ENCODE measurements at places on chromosomes 1 and 21. TPM values are rescaled to one million over a fixed set of nuclear protein-coding genes. Genes with fewer than 3 reads are reported as not detected.
A peak's percentile ranks its signal among the peaks of the same experiment; 100 is the strongest.

GRCh38 chr1:156525071-156525501, 24.5 kb upstream of the MEF2D start:
- H3K36me3 ChIP-seq, result no peaks in the 10 kb centered on the region
- H3K4me1 ChIP-seq, result peaks cover 1% of the 10 kb centered on the region
- no peaks in the 10 kb centered on the region for H3K27me3 ChIP-seq
- no peak overlapping the region for H3K4me3 ChIP-seq

DNA sequence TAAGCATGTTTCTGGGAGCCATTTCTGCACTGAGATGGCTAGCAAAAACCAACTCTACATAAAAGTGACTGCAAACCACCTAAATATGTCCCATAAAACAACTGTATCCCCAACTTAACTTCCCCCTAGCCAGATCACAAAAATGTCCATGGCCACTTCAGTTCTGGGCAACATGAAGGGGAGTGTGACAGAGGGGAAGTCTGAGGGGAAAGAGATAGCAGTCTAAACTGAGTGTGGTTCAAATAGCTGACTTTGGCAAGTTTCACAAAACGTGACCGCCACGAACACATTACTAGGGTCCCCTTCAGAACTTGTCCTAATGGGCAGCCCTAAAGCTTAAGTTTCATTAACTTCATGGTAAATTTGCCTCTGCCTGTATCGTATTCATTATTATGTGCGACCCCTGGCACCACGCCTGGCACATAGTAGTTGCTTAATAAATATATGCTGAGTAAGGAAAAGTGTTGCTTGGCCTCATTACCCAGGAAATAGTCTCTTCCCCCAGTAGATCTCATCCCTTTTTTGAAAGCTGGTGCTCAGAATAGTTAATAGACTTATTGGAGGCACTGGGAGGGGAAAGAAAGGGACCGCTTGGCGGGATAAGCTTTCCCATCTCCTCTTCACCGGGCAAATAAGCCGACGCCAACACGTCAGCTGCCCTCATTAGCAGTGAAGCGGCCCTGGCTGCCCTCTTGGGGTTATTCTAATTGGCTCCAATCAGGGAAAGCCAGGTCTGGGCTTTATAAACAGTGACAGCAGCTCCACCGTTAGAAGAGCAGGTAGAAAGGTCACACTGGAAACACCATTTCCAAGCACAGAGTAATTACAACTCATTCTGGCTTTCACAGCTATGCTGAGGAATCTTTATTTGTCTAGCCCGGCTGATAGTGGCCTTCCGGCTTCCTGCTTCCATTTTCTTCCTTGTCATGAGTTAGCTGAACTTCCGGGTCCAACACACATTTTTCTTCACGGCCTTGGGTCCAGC, 122.1 kb downstream of the LRIG2 start:
- H3K4me3 ChIP-seq, result no peak overlapping the region
- H3K36me3 ChIP-seq, result no peaks in the 10 kb centered on the region
- H3K27ac ChIP-seq, result no peak overlapping the region

DNA sequence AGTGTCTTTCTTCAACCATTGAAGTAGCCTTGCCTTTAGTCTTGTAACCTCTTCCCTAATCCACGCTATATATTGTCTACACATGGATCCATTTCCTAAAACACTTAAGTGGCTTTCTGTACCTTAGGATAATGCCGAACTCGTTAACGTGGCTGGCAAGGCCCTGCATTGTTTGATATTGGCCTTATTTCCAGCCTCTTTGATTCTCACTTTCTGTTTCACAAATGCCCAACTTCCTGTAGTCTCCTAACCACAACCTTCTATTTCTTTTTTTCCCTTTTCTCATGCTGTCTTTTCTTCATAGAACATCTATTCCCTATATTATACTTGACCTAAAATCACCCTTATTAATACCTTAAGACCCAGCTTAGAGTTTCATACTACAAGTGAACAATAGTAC, 536.0 kb downstream of the LMO4 start:
- H3K27me3 ChIP-seq, result no peaks in the 10 kb centered on the region
- no peaks in the 10 kb centered on the region for H3K4me1 ChIP-seq

DNA sequence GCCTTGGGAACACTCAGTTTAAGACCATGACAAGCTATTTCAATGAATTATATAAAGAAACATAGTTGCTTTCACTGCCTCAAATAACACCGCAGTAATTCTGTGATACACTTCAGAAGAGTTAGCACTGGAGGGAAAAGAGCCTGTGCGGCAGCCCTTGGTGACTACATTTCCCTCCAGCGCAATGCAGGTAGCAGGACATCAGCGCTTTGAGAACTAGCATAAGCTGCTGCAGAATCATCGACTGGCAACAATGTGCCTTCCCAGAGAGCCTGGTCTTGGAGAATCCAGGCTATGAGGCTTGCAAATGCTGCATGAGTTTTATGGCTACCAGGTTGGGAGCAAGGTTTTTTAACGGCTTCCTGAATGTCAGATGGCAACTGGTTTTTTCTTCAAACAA, 7.5 kb downstream of the NRIP1 start:
- peaks cover 3% of the 10 kb centered on the region for H3K4me1 ChIP-seq
- H3K27ac ChIP-seq, result no peak overlapping the region
- no peaks in the 10 kb centered on the region for H3K36me3 ChIP-seq
- H3K4me3 ChIP-seq, result no peak overlapping the region
- no peaks in the 10 kb centered on the region for H3K27me3 ChIP-seq

GRCh38 chr21:29372063-29372802, 73.5 kb downstream of the BACH1 start:
- H3K27ac ChIP-seq, result no peak overlapping the region
- no peak overlapping the region for H3K4me3 ChIP-seq
- peak; percentile 35 for DNase-seq
- H3K27me3 ChIP-seq, result no peaks in the 10 kb centered on the region
- H3K4me1 ChIP-seq, result no peaks in the 10 kb centered on the region

The ARID1A gene
- 30.1 TPM for total RNA-seq

GRCh38 chr1:90354704-90355103, 359.8 kb downstream of the ZNF326 start:
- no peaks in the 10 kb centered on the region for H3K27me3 ChIP-seq
- no peak overlapping the region for H3K27ac ChIP-seq
- no peaks in the 10 kb centered on the region for H3K4me1 ChIP-seq
- no peak for DNase-seq

DNA sequence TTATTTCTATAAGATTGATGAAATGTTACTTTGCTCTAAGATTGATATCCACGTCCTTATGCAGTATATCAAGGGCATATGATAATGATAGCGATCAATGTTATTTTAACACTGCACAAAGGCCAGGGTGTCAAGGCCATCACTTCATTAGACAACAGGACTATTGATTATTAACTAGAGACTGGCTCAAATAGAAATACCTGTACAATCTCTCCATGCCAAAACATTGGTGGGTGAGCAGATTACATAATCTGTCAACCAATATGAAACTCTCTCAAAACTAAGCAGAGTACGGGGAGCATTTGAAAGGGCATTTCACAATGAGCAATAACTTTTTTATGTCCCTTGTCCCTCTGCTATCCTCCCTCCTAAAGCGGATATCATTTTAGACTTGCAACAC, 566.5 kb upstream of the PKN2 start:
- no peaks in the 10 kb centered on the region for H3K4me1 ChIP-seq
- no peaks in the 10 kb centered on the region for H3K36me3 ChIP-seq
- H3K27me3 ChIP-seq, result no peaks in the 10 kb centered on the region
- no peak overlapping the region for H3K4me3 ChIP-seq
- no peak for DNase-seq

- no peak for DNase-seq
- H3K4me3 ChIP-seq, result no peak overlapping the region
- H3K4me1 ChIP-seq, result peaks cover 1% of the 10 kb centered on the region
- no peaks in the 10 kb centered on the region for H3K36me3 ChIP-seq
Observed at GRCh38 chr1:152053375-152053774, 16.6 kb upstream of the S100A11 start.

GRCh38 chr1:160776178-160776577, 19.8 kb upstream of the LY9 start:
- H3K36me3 ChIP-seq, result no peaks in the 10 kb centered on the region
- H3K27ac ChIP-seq, result no peak overlapping the region
- H3K27me3 ChIP-seq, result no peaks in the 10 kb centered on the region
- no peak for DNase-seq
- no peak overlapping the region for H3K4me3 ChIP-seq

The TNFSF18 gene
- total RNA-seq, result 0.10 TPM

The KLHDC8A gene
- 287 TPM for total RNA-seq

The GBP4 gene
- total RNA-seq, result 8.4 TPM

GRCh38 chr21:32886339-32886738, 114.8 kb upstream of the PAXBP1 start:
- H3K27ac ChIP-seq, result no peak overlapping the region
- H3K4me1 ChIP-seq, result no peaks in the 10 kb centered on the region
- no peaks in the 10 kb centered on the region for H3K36me3 ChIP-seq

GRCh38 chr1:26544126-26544525, 14.6 kb downstream of the RPS6KA1 start:
- no peak overlapping the region for H3K27ac ChIP-seq
- H3K36me3 ChIP-seq, result no peaks in the 10 kb centered on the region
- H3K27me3 ChIP-seq, result no peaks in the 10 kb centered on the region
- no peak overlapping the region for H3K4me3 ChIP-seq
- no peak for DNase-seq

- no peaks in the 10 kb centered on the region for H3K27me3 ChIP-seq
- H3K4me3 ChIP-seq, result no peak overlapping the region
- no peak for DNase-seq
- H3K36me3 ChIP-seq, result no peaks in the 10 kb centered on the region
- peaks cover 6% of the 10 kb centered on the region for H3K4me1 ChIP-seq
Observed at GRCh38 chr1:208172423-208173145, 71.6 kb downstream of the PLXNA2 start.

GRCh38 chr21:39300587-39300986, 12.8 kb downstream of the BRWD1 start:
- DNase-seq, result no peak
- no peak overlapping the region for H3K27ac ChIP-seq
- H3K27me3 ChIP-seq, result no peaks in the 10 kb centered on the region
- H3K4me1 ChIP-seq, result peaks cover 1% of the 10 kb centered on the region
- H3K4me3 ChIP-seq, result no peak overlapping the region
- H3K36me3 ChIP-seq, result no peaks in the 10 kb centered on the region

DNA sequence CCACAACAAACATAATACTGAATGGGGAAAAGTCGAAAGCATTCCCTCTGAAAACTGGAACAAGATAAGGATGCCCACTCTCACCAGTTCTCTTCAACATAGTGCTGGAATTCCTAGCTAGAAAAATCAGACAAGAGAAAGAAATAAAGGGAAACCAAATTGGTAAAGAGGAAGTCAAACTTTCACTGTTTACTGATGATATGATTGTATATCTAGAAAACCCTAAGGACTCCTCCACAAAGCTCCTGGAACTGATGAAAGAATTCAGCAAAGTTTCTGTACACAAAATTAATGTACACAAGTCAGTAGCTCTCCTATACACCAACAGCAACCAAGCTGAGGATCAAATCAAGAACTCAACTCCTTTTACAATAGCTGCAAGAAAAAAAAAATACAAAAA, 6.9 kb upstream of the F13B start:
- H3K4me3 ChIP-seq, result no peak overlapping the region
- no peak overlapping the region for H3K27ac ChIP-seq
- DNase-seq, result no peak

The SIM2 gene
- 0.23 TPM for total RNA-seq

- no peaks in the 10 kb centered on the region for H3K27me3 ChIP-seq
- H3K36me3 ChIP-seq, result no peaks in the 10 kb centered on the region
- H3K4me1 ChIP-seq, result no peaks in the 10 kb centered on the region
- H3K27ac ChIP-seq, result no peak overlapping the region
- no peak for DNase-seq
Observed at GRCh38 chr21:18840239-18840638, 436.7 kb upstream of the TMPRSS15 start.

The MAP3K21 gene
- 1.2 TPM for total RNA-seq

DNA sequence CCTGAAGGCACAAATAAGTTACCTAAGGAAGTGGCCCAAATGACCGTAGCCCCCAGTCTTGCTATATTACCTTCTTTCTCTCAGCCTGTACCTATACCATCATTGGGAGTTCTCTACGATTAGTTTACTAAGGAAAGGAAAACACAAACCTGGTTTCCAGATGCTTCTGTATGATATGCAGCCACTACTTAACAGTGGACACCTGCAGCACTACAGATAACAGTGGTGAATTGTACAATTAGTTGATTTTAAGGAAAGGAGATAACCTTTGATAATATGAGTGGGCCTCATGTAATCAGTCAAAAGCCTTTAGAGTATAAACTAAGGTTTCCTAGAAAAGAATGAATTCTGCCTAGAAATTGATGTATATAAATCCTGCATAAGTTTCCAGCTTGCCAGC, 1157.4 kb downstream of the KCNT2 start:
- H3K27me3 ChIP-seq, result no peaks in the 10 kb centered on the region
- no peaks in the 10 kb centered on the region for H3K4me1 ChIP-seq
- H3K36me3 ChIP-seq, result no peaks in the 10 kb centered on the region
- H3K27ac ChIP-seq, result no peak overlapping the region

DNA sequence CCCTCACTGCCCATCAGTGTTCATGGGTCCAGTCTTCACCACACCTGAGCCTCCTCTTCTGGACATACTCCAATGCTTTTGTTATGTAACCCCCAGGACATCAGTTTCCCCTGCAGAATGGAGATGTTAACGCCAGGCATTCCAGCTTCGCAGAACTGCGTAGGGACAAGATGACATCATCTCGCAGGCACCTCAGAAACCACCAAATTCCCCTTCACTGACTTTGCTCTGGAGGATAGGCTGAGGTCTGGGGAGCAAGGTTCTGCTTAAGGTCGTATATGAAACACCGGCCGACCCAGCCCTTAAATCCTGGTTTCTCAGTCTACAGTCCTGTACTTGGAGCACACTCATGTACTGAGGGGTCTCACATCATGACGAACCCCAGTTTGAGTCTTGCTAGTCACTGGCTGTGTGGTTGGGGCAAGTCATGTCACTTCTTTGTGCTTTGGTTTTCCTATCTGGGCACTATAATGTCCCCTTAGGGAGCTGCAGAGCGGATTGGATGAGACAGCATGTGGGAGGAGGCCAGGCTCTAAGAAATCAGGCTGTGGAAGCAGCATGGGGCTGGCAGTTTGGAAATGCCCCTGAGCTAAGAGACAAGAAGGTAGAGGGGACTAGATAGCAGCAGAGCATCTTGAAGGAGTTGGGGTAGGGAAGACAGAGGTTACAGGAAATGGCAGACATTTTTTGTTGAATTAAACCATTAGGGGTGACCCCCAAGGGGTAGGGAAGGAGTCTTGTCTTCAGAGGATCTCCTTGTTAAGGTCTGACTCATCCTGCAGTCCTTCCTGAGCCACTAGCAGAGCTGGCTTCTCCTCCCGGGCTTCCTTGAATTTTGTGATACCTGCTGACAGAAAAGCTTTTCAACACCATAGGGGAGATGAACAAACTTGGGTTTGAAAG, 138.3 kb downstream of the FOXD2 start:
- no peaks in the 10 kb centered on the region for H3K27me3 ChIP-seq

GRCh38 chr1:18954270-18955071, 2.0 kb downstream of the IFFO2 start:
- H3K4me3 ChIP-seq, result peak overlapping the region; percentile 73
- H3K27me3 ChIP-seq, result no peaks in the 10 kb centered on the region
- no peak overlapping the region for H3K27ac ChIP-seq
- no peak for DNase-seq
- peaks cover 19% of the 10 kb centered on the region for H3K4me1 ChIP-seq

GRCh38 chr1:21212126-21212525, 35.4 kb upstream of the EIF4G3 start:
- no peak for DNase-seq
- H3K4me1 ChIP-seq, result no peaks in the 10 kb centered on the region
- no peaks in the 10 kb centered on the region for H3K27me3 ChIP-seq
- H3K4me3 ChIP-seq, result no peak overlapping the region
- H3K36me3 ChIP-seq, result no peaks in the 10 kb centered on the region

All from ovary (tissue), 10 donors.